ENCODE measurements at places on chromosomes 2 and 18.

DNA sequence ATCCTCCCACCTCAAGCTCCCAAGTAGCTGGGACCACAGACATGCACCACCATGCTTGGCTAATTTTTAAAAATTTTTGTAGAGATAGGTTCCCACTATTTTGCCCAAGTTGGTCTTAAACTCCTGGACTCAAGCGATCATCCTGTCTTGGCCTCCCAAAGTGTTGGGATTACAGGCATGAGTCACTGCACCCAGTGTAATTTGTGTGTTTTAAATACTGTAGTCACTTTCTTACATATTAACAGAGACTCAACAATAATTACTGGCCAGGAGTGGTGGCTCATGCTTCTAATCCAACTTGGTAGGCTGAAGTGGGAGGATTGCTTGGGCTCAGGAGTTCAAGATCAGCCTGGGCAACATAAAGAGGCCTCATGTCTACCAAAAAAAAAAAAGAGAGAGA, 293.0 kb downstream of the RDH14 start:
- ATAC-seq, result no peak

DNA sequence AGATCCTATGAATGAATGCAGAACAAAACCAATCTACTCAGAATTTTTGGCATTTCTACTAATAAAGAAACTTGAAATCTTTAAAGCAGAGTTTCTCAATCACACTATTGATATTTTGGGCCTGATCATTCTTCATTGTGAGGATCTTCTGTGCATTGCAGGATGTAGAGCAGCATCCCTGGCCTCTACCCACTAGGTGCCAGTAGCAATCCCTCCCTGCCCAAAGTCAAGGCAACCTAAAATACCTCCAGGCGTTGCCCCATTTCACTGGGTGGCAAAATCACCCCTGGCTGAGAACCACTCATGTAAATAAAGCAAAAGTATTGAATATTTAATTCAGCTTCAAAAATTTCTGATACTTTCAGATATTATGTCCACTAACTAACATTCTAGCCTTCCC, 213.0 kb downstream of the SP3 start:
- ATAC-seq, result peak; percentile 65

GRCh38 chr2:1915196-1915595, 170.9 kb upstream of the PXDN start:
- ATAC-seq, result no peak

- ATAC-seq, result no peak
Observed at GRCh38 chr2:173290046-173290445, 64.6 kb upstream of the CDCA7 start.

GRCh38 chr2:128361376-128362131, 42.9 kb upstream of the HS6ST1 start:
- ATAC-seq, result peak; percentile 21

- no peak for ATAC-seq
Observed at GRCh38 chr2:102345329-102345920, 10.2 kb upstream of the IL18R1 start.

GRCh38 chr2:169862816-169863215, 35.6 kb downstream of the UBR3 start:
- no peak for ATAC-seq

- ATAC-seq, result no peak
Observed at GRCh38 chr18:55375930-55376329, 212.1 kb downstream of the TCF4 start.

- no peak for ATAC-seq
Observed at GRCh38 chr2:58635801-58636375, 394.8 kb upstream of the FANCL start.

DNA sequence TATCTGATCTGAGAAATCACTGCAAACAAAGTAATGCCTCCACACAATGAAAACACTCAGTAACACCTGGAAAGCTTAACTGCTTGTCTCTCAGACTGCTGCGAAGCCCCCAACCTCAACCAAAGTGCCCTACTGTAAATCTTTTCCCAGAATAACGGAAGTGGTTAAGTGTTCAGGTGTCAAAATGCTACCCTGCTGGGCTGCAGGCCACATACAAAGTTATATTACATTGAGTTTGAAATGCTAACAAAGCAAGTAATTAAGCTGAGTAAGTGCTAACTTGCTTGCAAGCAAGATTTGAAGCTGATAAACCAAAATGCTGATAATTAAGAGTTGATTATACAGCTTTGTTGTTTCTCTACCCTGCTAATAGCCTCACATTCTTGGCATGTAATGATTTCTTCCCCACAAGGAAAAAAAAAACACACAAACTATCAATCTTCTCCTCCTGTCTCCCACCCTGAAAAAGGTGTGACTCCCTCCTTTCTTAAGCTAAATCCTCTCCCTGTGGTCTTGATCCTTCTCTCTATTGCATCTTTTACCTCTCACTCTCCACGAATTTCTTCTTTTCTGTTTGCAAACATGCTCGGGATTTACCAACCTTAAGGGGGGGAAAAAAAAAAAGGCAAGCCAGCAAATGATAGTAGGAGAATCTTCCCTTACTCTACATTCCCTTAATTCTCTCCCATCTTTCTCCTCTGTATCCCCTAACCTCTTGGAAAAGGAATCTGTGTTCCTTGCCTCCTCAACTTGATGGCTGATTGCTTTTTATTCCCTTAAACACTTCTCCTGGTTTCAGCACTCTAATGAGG, 266.8 kb upstream of the SIX3 start:
- ATAC-seq, result no peak

DNA sequence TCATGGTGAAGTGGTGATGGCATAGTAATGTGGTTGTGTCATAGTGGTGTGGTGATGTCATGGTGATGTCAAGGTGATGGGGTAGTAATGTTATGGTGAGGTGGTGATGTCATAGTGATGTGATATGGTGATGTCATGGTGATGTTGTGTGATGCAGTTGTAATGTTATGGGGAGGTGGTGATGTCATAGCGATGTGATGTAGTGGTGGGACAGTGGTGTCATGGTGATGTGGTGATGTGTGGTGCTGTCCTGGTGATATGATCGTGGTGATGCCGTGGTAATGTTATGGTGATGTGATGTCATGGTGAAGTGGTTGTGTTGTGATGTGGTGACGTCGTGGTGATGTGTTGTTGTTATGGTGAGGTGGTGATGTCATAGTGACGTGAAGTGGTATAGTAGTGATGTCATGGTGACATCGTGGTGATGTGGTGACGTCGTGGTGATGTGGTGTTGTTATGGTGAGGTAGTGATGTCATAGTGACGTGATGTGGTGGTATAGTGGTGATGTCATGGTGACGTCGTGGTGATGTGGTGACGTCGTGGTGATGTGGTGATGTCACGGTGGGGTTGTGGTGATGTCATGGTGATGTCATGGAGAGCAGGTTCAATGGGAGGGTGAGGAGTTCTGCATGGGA, 242.7 kb upstream of the MYT1L start:
- no peak for ATAC-seq

- ATAC-seq, result no peak
Observed at GRCh38 chr2:123916051-123916450, 109.0 kb upstream of the CNTNAP5 start.

DNA sequence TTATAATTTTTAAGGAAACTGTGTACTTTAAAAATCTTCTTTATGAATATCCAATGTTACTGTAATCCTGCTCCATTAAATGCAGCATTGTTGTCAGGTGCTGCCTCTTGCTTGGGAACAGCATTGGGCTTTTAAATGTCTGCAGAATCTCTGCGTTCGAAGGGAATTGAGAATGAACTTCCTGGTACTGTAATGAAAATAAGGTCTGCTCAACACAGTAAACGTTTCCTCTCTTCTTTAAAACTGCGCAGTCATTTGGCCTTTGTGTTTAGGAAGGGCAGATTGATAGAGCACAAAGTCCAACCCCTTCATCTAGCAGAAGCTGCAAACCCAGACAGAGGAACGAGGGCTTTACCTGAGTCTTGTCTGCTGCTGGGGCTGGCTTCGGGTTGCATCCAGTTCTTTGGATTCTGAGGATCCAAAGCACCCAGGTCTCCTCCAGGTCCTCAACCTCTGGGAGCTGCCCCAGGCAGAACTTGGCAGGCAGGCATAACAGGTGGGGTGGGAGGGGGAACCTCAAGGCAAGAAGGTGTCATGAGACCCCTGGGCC, 104.5 kb downstream of the UGGT1 start:
- ATAC-seq, result no peak

DNA sequence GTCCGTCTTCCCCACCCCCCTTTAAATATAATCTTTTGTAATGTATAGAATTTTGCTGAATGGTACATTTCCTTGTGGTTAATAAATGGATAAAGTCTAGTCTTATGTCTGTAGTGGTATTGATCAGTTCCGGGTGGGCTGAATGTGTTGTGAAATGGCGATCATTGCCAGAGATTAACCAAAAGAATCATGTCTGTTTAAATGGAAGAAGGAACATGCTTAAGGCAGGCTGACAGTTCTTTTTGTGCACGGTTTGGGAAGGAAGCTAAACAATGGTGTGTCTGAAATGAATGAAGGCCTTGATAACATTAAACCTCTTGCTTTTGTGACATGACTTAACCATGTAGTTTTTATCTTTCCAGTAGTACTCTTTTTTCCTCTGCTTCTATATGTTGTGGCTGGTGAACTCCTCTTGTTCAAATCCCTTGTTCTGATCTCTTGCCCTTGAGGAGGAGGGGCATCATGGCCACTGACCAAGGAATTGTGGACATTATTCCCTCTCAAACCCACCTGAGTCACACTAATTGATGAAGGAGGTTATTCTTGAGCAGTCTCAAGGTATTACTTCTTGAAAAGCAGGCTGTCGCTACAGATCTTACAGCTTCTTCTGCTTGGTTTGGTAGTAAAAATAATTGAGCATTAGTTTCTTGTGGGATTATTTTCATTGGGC, 1.7 kb downstream of the ACVR2A start:
- no peak for ATAC-seq

GRCh38 chr2:147327613-147328012, 517.2 kb upstream of the ACVR2A start:
- no peak for ATAC-seq

DNA sequence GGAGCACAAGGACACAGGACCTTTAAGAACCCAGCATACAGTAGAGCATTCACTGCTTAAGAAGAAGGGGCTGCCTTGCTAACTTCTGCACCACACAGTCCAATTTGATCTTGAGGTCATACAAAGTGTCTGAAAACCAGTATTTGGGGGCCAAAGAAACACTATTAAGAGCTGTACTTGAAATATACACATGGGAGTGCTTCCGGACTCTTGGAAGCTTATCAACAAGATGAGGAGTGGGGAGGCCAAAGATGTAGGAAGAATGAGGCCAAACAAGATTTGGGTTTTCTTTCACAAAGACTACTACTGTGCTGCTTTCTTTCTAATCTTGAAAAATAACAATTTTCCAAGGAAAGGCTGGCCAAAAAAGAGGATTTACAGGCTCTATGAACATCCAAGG, 24.8 kb upstream of the MALL start:
- no peak for ATAC-seq

- no peak for ATAC-seq
Observed at GRCh38 chr2:218334531-218334930, 22.1 kb upstream of the CATIP start.

DNA sequence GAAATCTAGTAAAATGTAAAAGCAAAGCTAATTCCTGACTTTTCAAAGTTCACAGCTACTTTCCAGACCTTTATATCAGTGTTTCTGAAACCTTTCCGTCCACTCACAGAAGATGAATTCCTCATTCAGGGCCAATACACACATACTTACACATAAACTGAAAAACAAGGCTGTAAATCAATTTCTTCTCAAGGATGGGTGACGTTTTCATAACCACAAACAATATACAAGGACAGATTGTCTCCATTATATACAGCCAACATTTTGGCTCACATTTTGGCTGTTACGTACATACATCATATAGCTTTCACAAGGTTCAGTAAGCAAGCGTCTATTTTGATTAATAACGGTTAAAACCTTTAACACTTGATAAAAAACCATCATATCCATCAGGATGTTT, 1.4 kb downstream of the RPRD1A start:
- ATAC-seq, result no peak

DNA sequence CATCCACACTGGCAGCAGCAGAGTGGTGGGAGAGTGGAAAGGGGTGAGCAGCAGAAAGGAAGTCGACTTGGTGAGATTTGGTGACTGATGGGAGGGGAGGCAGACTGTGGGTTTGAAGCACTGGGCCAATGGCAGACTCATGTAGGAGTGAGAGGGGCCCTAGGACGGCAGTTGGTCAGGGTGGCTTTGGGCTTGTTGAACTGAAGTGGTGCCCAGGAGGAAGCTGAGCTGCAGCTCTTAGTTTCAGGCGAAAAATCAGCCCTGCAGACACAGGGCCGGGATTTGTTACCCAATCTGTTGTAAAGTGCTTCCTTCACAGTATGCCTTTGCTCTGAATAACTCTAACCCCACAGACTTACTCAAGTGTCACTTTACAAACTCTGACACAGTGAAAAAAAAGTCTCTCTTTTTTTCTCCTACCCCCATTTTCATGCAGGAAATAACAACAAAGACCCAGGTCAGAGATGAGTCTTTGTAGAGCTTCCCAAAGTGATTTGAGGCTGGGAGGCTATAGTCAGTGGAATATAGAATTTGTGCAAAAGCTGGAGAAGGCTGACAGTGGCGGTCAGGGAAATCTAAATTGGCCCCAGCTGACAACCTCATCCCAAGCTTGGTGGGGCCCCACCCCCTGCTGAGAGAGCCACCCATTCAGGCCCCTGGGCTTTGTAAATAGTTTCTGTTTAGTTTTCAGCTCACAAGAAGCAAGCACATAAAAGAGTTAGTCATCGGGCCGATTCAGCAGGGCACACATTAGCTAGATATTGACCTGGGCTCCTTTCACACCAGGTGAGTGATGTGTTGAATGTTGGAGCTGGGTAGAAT, 226.9 kb downstream of the VAPA start:
- peak; percentile 34 for ATAC-seq

DNA sequence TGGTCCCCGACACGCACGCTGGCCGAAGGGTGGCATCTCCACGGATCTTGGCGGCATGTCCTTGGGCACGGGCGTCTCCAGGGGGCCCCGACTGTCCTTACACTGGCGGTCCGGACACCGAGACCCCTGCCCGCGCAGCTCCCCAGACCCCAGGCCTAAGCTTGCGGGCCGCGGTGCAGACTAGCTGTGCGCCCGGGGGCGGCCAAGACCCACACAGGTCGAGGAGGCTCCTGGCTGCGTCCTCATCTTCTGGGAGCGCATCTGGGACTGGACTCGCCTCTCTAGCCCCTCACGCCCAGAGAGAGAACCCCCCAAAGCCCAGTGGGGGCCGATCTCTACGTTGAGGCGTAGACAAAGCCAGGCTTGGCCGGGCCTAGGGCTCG, 475 bp upstream of the TWIST2 start:
- ATAC-seq, result no peak

- ATAC-seq, result no peak
Observed at GRCh38 chr2:162556996-162557395, 213.1 kb downstream of the GCA start.

DNA sequence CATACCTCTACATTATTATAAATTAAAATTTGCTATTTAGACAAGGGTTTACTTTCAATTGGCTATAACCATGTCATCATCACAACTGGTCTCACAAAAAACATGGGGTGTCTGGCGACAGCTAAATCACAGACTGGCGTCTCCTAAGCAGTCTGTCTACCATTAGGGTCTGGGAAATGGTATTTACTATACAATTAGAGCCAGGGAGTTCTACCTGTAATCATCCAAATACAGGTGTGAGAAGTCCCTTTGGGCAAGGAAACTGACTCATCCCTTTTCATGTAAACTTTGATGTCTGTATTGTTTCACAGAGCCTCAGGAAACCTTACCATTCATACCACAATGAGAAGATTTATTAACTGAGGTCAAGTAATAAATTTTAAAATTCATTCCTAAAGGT, 126.7 kb downstream of the OLA1 start:
- ATAC-seq, result no peak
